ENCODE measurements at places on chromosomes 3 and 15.

DNA sequence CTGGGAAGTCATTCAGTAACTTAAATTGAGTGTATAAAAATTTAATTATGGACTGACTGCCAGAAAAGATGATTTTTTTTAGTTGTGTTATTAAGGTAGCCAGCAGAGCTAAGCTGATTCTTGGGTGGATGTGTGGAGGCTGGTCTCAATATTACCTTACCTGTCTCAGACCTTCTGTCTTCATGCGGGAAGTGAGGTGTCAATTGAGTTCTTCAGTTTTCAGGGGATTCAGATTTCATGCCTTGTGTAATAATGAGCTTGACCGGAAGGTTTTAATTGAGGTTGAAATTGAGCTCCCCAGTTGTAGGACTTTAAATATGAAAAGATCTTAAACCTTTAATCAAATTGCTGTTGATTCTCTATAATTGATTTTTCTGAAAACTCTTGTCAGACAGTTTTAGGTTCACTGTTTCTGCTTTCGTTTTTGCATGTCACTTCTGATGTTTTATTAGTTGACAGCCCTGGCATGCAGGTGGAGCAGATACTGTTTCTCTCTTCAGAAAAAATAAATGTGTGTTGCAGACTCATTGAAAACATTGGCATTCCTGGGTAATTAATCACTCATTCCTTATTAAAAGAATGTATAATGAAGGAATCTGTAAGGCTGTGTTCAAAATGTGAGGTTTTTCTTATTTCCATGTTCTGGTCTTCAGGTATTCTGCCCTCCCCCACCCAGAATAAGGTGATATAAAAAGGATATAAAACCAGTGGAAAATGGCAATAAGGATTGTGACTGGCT is 54.5 kb downstream of the PSMD6 start:
- DNase-seq: no peak

- DNase-seq: no peak
Observed at GRCh38 chr3:37453393-37454389, 279.3 kb upstream of the LRRFIP2 start.

DNA sequence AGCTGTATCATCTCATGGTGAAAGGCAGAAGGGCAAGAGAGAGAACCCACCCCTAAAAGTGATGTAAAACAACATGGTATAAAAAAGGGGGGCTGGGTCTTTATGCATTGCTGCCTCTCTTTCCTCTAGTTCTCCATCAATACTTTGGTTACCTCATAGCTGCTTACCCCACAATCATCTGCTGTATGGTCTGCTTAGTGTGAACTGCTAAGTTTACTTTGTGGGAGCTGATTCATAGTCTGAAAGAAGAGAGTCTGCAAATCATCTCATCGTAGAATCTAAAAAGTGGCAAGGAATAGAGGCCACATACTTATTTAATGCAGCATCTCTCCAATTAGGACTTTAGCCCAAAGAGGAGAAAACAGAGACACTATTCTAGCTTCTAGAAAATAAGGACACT is 546.8 kb downstream of the GBE1 start:
- no peak for DNase-seq

DNA sequence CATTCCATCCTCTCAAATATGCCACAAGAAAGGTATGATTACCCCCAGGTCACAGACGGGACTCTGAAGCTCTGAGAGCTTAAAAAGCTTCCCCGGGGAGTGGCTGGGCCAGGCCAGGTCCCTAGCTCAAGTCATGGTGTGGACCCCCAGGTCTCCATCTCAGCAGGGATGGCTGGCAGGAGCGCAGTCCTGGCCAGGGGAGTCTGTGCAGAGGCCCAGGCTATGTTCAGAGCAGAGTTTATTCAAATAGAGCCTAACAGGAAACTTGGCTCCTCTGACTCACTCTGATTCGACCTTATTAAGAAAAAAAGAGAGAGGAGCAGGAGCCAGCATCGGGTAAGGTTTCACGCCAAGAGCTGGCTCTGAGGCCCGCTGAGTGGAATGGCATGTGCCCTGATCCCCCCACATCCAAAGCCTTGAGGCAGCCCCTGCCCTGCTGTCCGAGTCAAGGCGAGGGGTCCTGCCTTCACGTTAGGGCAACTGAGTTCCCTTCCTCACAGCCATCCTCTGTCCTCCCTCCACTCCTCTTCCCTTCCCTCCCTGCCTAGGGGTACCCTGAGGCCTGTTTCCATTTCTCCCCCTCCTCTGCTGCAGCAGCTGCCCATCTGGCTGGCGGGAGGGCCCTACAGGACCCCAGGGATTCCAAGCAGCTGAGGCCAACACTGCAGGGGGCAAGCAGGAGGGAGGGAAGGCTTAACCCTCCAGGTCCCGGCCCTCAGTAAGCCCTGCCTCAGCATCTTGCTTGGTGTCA is 1.9 kb upstream of the LOXL1 start:
- peak; percentile 49 for DNase-seq

GRCh38 chr3:88809993-88810392 is 297.4 kb upstream of the EPHA3 start:
- DNase-seq: no peak

DNA sequence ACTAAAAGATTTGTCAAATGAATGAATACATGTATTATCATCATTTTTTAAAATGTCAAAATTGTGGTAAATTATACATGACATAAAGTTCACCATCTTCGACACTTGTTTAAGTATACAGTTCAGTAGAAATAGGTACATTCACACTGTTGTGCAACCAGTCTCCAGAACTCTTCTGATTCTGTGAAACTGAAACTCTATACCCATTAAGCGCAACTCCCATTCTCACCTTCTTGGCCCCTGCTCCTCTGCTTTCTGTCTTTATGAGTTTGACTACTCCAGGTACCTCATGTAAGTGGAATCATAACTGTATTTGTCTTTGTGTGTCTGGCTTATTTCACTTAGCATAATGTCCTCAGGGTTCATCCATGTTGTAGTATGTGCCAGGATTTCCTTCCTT is 50.1 kb upstream of the KBTBD8 start:
- no peak for DNase-seq

- DNase-seq: peak; percentile 79
Observed at GRCh38 chr3:133895208-133896001, at the start of gene RAB6B. TSS of gene RAB6B (minus strand) at chr3:133895882. CDS start at chr3:133895466, 416 bp downstream.

GRCh38 chr3:57150113-57150581 is 15.0 kb downstream of the IL17RD start:
- DNase-seq: no peak

- DNase-seq: no peak
Observed at GRCh38 chr3:14177580-14178246, 688 bp downstream of the XPC start.

- DNase-seq: no peak
Observed at GRCh38 chr3:187025254-187025655, 94.9 kb downstream of the ST6GAL1 start.

GRCh38 chr3:36709826-36710365 is 54.5 kb downstream of the DCLK3 start:
- no peak for DNase-seq

DNA sequence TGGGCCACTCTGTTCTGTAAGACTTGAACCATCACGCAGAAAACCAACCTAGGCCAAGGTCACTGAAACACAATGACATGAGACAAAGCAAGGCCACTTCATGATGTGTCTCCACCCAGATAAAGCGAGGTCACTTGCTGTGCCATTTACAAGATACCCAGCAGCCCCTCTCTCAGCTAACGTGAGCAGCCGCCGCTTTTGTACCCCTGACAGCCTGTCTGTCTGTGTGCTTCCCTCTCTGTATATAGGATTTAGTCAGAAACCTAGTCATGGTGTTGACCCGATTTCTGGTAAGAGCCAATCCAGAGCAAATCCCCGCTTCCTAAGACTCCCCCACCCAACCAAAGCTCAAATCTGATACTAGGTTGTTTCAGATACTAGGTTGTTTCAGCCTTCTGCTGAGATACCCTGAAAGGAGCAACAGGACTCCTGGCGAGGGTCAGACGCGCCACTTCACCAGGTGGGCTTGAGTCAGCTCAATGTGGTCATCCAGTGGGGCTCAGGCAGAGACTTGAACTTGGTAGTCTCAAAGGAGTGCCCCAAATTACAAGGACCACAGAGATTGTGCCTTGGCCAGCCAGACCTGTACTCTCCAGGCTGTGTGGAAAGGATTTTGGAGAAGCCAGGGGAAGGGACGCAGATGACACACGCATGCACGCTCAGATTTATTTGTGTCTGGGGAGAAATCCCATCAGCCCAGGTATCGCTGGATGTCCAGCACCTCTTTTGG is 3.1 kb upstream of the ZXDC start:
- DNase-seq: no peak

- DNase-seq: no peak
Observed at GRCh38 chr3:99681512-99681911, 43.1 kb downstream of the COL8A1 start.

DNA sequence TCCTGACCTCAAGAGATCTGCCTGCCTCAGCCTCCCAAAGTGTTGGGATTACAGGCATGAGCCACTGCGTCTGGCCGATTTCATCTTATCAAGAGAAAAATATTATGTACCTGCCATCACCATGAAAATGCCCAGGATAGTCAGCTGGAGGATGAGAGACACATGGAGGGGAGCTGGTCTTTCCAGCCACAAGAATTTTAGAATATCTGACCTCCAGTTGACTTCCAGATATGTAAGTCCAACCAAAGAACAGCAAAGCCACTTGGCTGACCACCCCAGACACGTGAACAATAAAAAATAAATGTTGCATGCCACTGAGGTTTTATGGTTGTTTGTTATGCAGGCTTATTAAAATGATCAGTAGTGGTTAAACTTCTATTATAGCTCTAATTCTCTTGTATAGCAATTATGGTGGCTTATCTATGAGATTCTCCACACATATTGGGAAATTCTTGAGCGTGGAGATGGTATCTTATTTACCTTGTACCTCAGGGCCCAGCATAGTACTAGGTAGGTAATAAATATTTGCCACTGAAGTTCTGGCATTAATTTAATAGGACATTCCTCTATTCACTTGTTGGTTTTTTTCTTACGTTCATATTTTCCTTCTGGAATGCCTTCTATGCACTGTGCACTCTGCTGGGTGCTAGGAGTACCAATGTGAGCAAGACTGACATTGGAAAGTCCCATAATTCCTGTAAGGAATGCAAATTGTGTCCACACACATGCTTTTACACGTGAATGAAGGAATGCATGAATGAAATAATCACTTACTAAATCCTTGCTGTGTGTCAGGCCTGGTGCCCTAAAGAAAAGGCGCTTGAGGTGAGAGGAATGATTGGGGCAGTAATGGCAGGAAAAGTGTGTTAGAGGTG is 77.6 kb downstream of the EDEM1 start:
- DNase-seq: no peak

DNA sequence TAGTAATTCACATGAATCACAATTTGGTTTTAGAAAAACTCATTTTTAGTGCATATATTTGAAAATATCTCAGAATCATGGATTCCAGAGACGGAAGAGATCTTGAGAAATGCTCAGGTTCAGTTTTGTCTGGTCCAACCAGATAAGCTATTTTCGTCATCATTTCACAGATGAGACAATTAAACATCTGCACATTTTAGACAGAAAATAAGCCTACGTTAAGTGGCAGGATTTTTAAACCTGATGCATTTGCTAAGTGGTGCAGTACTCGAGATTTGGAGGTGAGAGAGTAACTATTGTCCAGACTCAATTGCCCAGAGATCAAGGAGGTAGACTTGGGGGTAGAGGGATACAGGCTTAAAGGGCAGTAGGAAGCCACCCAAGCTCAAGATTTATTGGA is 90.5 kb downstream of the CCNL1 start:
- no peak for DNase-seq

- DNase-seq: no peak
Observed at GRCh38 chr3:79351699-79352098, 416.1 kb downstream of the ROBO1 start.

GRCh38 chr3:133246119-133246518 is 153.7 kb upstream of the BFSP2 start:
- no peak for DNase-seq

GRCh38 chr15:77004189-77004588 is 9.3 kb downstream of the PSTPIP1 start:
- no peak for DNase-seq

DNA sequence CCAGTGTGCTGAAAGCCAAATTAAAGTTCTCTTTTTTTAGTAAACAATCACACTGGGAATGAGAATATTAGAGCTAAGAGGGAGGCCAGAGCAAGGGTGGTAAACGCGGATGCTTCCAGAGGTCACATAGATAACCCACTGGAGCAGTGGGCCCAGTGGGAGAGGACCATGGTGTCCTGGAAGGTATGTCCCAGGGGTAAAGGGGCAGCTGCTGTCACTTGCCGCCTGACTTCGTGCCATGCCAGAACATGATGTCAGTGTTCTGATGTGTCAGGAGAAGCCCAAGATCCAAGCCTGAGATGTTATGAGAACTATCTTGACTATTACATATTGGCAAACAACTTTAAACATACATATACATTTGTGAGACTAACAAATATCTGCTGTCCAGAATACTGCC is 211.9 kb upstream of the IL12A start:
- no peak for DNase-seq

- no peak for DNase-seq
Observed at GRCh38 chr3:167733961-167734497, 663 bp downstream of the PDCD10 start.

GRCh38 chr3:115436767-115437301 is 186.5 kb upstream of the GAP43 start:
- DNase-seq: peak; percentile 11

DNA sequence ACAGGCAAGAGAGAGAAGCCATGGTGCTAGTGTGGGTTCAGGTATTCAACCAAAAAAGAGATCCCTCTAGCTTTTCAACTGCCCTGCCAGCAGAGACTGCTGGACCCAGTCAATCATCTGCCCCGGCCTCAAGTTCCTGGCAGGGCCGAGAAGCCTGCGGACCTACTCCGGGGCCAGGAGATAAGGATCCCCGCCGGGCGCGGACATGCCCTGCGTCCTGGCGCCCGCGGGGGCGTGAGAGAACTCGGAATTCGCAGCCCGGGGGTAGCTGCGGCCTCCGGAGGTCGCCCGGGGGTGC is 821 bp upstream of the MAGI1 start:
- peak; percentile 63 for DNase-seq

GRCh38 chr3:20516311-20516710 is 330.3 kb upstream of the SGO1 start:
- DNase-seq: no peak

- no peak for DNase-seq
Observed at GRCh38 chr3:42188376-42188775, 77.6 kb downstream of the CCK start.

GRCh38 chr15:101723171-101723873 is 951 bp downstream of the TARS3 start:
- no peak for DNase-seq

- no peak for DNase-seq
Observed at GRCh38 chr15:70788114-70789049, 25.0 kb upstream of the UACA start.

- no peak for DNase-seq
Observed at GRCh38 chr3:135199137-135199536, 404.1 kb downstream of the EPHB1 start.

GRCh38 chr15:64755427-64755940 is 19.9 kb downstream of the RBPMS2 start:
- no peak for DNase-seq

DNA sequence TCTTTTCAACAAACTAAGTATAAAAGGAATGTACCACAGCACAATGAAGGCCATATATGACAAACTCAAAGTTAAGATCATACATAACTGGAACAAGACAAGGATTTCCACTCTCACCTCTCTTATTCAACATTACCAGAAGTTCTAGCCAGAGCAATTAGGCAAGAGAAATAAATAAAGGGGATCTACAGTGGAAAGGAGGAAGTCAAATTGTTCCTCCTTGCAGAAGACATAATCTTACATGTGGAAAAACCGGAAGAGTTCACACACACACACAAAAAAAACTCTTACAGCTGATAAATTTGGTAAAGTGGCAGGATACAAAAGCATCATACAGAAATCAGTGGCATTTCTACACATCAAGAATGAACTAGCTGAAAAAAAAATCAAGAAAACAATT is 277.9 kb downstream of the MCTP2 start:
- DNase-seq: no peak

- DNase-seq: no peak
Observed at GRCh38 chr3:105397974-105398373, 31.3 kb downstream of the ALCAM start.

Data from 8988T (cell line).